Stimulated activated naive CD8-positive, alpha-beta T cell treated with anti-CD3 and anti-CD28 coated beads, Interleukin-15, Interleukin-2, amounts not matched to agents 100 U/mL and 50 U/mL, for 24 hours (primary cell): ENCODE measurements at places on chromosomes 6 and 20.

DNA sequence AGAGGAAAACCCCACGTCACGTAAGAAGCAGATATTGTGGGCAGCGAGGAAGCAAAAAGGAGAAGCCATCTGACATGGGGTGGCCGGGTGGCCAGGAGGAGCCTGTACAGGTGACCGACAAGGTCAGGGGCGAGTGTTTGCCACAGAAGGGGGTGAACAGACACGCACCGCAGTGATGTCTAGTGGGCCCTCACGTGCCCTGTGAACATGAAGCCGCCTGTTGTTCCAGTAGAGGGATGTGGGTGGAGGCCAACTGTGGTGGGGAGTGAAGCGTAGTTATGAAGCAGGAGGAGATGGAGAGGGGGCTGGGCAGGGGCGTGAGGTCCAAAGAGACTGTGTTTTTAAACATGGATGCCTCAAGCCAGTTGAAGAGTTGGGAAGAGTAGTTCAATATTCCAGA, 20.5 kb downstream of the MYT1 start:
- no peak for DNase-seq

DNA sequence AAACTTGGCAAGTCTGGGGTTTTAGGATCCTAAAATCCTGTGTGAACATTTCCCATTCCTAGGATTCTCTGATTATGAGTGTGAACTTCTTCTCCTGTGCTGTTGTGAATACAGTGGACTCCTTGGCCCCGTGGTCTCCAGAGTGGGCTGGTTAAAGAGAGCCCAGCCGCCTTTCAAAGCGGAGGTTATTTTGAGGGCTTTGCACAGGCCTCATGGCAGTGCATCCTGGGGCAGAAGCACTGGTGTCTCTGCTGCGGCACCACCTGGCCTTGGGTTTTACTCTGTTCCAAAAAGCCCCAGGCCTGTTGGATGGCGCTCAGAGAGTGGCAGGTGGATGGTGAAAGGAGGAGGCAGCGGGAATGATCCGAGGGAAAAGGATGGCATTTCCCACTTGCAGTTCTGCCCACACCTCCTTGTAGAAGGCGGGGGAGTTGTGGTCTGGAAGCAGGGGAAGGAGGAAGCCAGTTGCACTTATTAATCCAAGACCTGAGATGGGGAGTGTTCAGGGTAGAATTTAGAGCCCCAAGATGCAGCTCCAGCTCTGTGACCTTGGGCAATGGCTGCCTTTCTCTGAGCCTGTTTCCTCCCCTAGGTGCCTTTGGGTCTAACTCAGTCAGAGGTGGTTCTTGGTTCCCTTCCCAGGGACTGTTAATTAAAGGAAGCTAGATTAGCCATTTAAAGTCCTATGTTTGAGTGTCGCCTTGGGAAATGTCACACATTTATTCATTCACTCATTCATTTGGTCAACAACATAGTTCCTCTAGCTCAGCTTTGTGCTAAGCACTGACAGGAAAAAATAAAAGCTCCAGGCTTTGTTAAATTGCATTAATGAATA, 22.4 kb downstream of the MMP24 start:
- no peak for DNase-seq

GRCh38 chr20:24694157-24694726, 224.8 kb downstream of the SYNDIG1 start:
- no peak for DNase-seq

GRCh38 chr6:48325701-48326100, 214.7 kb upstream of the PTCHD4 start:
- DNase-seq = no peak
